Thyroid gland (tissue), 4 donors: ENCODE measurements at places on chromosomes 6 and 20. TPM values are rescaled to one million over a fixed set of nuclear protein-coding genes. Genes with fewer than 3 reads are reported as not detected.

RAB23 gene
- 19.6 TPM for total RNA-seq

DNA sequence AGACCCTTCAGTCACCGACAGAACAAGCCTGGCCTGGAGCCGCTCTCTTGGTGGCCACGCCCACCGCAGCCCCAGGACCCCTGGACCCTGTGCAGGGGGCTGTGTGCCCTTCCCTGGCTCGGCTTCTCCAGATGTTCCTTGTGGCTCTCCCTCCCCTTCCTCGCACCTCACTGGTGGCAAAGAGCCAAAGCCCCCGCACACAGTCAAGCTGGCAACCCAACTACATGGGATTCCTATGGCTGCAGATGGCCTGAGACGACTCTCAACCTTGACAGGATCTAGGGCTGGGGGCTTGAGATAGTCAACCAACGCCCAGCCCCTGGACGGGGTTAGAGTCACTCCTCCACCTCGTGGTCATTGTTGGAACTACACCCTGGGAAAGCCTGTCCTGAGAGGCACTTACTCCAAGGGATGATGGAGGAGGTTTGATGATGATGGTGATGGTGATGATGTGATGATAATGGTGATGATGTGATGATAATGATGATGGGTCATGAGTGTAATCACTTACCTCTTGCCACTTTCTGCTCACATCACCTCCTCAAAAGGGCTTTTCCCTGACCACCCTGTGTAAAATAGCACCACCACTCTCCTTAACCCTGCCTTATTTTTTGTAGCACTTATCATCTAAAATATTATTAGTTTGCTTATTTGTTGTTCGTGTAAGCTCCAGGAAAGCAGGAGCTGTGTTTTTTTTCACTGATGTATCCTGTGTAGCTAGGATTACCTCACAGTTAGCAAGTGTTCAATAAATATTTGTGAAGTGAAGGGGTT is 278.4 kb downstream of the LRFN2 start:
- DNase-seq = peak; percentile 63

DNA sequence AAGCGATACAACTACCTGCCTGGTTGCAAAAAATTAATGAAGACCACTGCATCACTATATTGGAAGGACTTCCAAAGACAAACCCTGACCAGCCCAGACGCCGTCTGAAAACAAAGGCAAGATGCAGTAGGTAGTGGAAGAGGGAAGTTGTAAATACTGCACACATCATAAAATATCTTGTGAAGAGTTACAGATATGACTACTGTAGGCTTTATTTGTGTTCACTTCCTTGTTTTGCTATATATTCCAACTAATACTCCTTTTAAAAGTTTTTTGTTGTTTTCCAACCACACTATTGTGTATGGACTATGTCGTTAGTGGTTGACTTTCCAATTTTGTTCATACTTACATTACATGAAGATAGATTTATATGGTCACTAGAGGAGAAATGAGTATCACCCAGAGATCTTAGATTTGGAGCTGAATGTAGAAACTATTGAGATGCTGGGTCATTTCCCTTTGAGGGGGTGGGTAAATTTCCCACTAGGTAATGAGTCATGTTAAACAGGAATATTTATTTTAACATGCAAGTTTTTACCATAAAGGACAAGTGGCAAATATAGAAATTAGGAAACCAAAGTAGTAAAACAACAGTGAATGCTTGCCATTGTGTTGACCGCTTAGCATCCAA is 16.6 kb upstream of the TXLNB start:
- DNase-seq = no peak

- peak; percentile 52 for DNase-seq
These were observed 24.5 kb upstream of the GRM4 start for GRCh38 chr6:34170346-34170745.

DNA sequence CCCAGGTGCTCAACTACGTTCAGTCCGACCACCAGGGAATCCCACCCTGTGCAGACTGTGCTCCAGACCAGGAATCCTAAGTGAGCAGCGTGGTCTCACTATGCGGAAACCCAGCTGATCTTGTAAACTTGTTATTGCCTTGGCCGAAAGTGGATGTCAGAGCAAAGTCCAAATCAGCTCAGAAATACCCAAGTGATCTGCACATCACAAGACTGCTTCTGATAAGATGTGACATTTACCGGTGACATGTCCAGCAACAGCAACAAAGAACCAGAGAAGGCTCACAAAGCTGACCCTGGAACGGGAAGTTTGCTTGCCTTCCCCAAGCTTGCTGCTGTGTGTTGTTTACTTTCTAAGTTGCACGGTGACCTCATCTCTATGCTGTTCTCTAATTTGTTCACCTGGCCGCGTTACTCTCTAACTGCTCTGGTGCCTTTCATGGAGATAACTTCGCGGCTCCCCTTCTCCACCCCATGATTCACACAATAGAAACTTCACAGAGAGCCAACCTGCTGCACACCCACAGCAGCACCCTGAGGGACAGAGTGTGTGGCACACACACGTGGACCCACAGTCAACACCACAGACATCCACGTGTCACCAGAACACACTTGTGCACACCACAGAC is 1.7 kb downstream of the BNIP5 start:
- no peak for DNase-seq

SPTLC3 gene
- total RNA-seq = 38.8 TPM

DNA sequence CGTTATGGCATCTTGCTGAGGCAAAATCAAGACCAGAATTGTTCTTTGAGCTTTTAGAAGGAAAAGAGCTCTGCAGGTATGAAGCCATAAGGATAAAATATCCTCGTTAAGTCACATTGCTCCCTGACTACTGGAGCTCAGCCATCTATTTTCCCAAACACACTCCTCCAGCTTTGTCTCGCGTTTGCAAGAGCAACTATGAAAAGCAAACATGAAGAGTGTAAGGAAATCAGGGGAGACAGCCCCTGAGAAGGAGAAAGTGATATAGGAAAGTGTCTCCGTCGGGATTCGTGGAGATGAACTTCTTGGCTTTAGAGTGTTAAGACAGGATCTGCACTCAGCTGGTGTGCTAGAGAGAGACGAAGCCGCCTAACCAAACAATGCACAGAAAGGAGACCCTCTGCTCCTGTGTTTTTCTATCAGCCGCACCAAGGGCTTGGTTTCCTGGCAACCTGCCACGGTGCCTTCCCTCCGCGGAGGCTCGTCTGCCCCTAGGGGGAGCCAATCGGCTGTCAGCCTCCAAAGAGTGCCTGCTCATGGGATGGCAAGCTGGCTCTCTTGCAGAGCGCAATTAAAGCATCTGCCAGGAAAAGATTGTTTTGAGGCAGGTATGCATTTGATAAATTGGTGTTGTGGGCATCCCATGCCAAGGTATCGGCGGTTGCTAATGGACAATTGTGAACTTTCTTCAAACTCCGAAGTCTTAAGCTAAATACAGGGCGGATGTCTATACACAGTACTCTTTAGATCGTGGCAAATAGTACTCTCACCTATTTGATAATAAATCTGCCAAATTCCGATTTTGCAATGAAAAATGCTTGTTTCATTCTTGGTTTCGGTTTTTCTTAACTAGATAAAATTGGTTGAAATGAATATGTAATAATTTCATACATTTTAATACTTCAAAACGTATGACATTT is 603.2 kb downstream of the RNF144B start:
- peak; percentile 89 for DNase-seq

ANKEF1 gene
- total RNA-seq = 14.2 TPM

DNA sequence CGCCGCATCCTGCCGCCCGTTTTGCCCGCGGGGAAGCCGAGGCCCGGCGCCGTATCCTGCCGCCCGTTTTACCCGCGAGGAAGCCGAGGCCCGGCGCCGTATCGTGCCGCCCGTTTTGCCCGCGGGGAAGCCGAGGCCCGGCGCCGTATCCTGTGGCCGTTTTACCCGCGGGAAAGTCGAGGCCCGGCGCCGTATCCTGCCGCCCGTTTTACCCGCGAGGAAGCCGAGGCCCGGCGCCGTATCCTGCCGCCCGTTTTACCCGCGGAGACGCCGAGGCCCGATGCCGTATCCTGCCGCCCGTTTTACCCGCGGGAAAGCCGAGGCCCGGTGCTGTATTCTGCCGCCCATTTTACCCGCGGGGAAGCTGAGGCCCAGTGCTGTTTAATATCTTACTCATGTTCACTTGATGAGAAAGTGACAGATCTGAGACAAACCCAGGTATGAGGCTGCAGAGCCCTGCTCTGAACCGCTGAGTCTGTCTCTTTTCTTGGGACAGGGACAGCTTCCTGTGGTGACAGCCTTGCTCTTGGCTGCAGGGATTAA is 129.4 kb downstream of the CDH26 start:
- DNase-seq = no peak

GABRR1 gene
- not detected for total RNA-seq

DNA sequence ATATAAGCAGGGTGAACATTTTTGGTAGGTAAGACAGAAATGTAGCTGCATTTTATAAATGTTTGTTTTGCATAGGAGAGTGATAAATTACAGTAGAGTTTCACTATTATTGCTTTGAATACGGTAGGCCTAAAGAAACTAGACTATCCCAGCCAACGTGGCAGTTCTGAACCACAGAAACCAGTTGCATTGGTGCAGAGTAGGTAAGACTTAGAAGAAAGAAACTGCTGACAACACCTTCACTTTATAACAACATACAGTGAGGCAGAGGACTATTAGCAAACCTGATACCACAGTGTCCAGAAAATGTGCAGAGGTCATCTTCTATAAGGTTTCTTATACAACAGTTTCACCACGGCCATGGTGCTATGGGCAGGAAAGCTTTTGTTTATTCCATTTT is 566.1 kb downstream of the KIF16B start:
- DNase-seq = no peak

- no peak for DNase-seq
These were observed 46.6 kb upstream of the MRPS10 start for GRCh38 chr6:42264162-42264851.

DNA sequence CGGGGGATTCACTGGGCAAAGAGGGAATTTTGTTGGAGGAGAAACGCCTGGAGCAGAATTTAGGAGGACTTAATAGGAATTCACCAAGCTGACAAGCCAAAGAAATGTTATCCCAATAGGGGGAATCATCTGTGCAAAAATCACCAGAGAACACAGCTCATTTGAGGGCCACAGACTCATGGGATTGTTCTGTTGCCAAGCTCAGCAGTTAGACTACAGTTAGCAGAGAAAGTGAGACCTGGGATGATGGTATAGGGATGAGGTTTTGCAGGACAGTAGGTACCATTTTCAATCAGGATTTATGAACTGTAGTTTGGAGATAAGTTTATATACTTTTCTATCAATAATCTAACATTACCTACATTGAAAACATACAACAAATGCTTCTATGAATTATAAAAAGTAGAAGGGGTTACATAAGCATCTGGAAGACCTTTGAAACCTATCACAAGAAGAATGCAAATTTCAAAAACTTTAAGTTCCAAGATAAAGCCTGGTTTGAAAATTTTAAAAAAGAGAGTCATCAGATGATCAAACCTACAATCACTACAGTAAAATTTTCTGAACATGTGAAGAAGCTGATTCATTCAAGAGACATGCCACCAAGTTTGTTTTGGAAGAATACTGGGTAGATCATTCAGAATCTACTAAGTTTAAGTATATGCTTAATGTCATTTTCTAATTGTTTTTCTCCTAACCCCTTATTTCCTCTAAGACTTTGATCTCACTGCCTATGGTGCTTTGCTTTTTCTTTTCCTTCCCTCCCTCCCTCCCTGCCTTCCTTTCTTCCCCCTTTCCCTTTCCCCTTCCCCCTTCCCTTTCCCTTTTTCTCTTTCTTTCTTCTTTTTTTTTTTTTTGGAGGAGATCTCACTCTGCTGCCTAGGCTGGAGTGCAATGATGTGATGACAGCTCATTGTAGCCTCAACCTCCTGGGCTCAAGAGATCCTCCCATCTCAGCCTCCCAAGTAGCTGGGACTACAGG is 81.5 kb downstream of the KIF13A start:
- no peak for DNase-seq

GPR63 gene
- total RNA-seq = 0.96 TPM

- DNase-seq = no peak
These were observed 911.4 kb upstream of the FLRT3 start for GRCh38 chr20:15248618-15249395.

- DNase-seq = peak; percentile 69
These were observed 51.7 kb downstream of the PANK2 start for GRCh38 chr20:3940905-3941304.

DNA sequence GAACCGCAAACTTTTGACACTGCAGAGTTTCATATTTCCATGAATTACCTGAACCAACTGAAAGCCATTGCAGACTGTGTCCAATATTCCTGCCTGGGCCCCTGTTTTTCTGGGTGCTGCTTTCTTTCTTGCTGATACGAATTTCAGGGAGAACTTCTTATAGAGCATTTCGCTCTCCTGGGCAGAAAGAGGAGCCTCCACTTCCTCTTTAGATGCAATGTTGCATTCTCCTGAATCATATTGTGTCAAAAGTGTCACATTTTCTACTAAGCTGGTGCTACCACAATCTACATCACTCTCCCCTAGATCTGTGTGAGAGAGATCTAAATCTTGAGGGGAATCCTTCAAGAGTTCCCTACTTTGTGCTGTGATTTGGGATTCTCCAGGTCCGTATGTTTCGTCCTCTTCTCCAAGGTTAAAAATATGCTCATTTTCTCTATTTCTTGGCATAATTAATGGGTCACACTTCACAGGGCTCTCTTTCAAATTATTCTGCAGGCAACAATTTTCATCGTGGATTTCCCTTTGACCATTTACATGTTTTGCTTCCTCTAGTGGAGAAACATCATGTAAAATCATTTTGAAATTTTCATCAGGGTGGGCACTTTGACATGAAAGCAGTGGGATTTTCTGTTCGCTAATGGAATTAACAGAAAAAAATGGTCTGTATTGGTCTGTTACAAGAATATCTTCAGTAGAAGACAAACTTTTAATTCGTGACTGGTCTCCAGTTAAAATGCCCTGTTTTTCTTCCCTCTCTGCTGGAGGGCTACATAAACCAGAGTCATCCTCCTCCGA is 102.3 kb downstream of the DST start:
- DNase-seq = no peak

SEL1L2 gene
- total RNA-seq = not detected

- peak; percentile 59 for DNase-seq
These were observed 27.9 kb upstream of the BMP6 start for GRCh38 chr6:7697820-7698623.

CCDC170 gene
- 4.5 TPM for total RNA-seq

DNA sequence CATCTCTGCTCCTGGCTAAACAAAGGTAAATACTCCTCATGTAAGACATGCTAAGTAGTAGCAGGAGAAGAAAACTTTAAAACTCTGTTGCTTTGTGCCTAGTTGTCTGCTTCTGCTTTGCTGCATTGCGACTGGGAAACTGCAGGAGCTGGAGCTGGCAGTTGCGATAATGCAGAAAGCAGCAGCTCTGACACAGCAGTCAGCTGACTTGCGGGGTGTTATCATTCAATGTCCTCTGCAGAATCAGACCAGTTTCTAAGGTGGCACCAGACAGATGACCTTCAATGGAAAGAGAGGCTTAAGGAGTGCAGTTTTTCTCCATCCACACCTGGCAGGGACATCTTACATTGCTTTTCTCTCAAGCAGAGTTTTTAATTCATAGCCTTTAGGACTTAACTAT is 69.9 kb upstream of the SOX4 start:
- DNase-seq = no peak
